GM23248 (cell line): ENCODE measurements at places on chromosomes 4 and X. TPM values are rescaled to one million over a fixed set of nuclear protein-coding genes. Genes with fewer than 3 reads are reported as not detected.

Gene SATL1
- not detected in 2 replicates for polyA plus RNA-seq

Gene NUP62CL
- not detected in 2 replicates for polyA plus RNA-seq

Gene TKTL2
- polyA plus RNA-seq = not detected in 2 replicates

- no peak for DNase-seq
Measured at GRCh38 chr4:85151371-85151770, 184.9 kb upstream of the WDFY3 start.

DNA sequence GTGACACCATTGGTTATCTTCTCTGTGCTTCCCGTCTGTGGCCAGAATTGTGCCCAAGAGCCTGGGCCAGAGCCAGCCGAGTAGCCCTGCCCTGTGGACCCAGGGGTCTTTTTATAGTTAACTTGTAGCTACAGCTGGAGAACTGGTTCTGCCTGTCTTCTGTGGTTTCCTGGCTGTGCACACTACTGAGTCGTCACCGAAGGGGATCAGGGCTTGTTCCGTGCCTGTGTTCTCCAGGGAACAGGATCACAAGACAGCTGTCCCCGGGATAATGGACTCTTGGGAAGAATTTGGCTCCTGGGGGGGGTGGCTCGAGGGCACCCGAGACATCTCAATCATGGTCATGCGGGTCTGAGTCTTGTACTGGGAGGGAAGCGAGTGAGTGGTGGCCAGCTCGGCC, 22.1 kb upstream of the OPN1LW start:
- no peak for DNase-seq

- DNase-seq = peak; percentile 17
Measured at GRCh38 chrX:115892787-115893671, 277.5 kb upstream of the AGTR2 start.

- DNase-seq = no peak
Measured at GRCh38 chrX:22445880-22446279, 173.2 kb downstream of the CBLL2 start.

DNA sequence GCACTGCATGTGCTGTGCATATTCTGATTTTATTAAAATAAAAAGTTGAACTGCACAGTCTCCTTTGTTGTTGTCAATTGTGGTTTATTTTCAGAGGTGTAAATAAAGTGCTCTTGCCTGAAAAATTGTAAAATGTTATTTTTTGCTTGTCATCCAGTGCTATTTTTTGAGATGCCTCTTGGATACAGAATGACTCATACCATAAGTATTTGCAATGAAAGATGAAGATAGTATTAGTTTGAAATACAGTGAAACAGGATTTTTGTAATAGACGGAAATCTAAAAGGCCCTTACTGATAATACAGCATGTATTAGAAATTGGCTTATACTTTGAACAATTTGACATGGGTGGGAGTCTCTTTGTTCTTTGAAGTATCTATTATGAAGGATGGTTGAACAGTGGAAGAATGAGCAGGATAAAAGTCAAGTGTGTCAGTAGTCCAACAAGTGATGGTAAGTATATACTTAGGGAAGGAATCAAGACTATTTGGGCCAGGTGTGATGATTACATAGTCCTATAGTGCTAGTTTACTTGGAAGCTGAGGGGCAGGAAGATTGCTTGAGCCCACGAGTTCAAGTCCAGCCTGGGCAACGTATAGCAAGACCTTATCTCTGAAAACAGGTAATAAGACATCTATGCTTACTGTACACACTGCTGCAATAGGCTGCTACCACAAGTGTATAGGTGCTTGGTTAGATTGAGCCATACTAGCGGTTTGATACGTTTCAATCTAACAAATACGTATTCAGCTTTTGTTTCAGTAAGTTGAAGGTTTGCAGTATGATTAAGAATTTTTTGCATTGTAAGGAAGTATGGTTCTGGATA, 16.4 kb downstream of the DDX3X start:
- peak; percentile 45 for DNase-seq

GRCh38 chr4:52843351-52843750, 18.8 kb upstream of the RASL11B start:
- DNase-seq = no peak

GRCh38 chr4:43251841-43252240, 359.3 kb downstream of the GRXCR1 start:
- peak; percentile 9 for DNase-seq

DNA sequence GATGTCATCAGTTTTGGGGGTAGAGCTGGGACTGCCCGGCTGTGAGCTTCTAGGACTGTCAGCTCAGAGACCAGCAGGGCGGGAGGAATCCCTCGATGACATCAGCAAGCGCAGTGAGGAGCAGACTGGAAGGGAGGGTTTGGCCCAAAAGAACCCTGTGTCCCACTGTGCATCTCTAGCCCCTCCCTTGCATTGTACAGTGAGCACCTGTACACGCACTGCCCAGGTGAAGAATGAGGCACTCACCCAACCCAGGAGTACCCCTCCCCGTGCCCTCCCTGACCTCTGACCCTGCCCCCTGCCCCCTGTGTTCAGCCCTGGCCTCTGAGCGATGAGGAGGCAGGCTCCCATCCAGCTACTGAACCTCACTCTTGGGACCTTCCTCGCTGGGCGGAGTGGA, 92.9 kb downstream of the HMX1 start:
- no peak for DNase-seq
